ENCODE measurements at places on chromosomes 7 and 10. TPM values are rescaled to one million over a fixed set of nuclear protein-coding genes. Genes with fewer than 3 reads are reported as not detected.

ORAI2 gene
- 25.5 TPM for total RNA-seq

AEBP1 gene
- 15.9 TPM for total RNA-seq

SMARCD3 gene
- total RNA-seq, result 28.0 TPM

ASIC3 gene
- total RNA-seq, result 8.6 TPM

LAMB1 gene
- total RNA-seq, result not detected

ITIH5 gene
- total RNA-seq, result not detected

SPDYE8 gene
- not detected for total RNA-seq

ARMS2 gene
- total RNA-seq, result not detected

AKR1D1 gene
- not detected for total RNA-seq

PRSS1 gene
- not detected for total RNA-seq

NODAL gene
- not detected for total RNA-seq

NKX1-2 gene
- total RNA-seq, result not detected

PLEKHS1 gene
- total RNA-seq, result not detected

PNLIP gene
- not detected for total RNA-seq

LRRD1 gene
- total RNA-seq, result not detected

TMEM270 gene
- not detected for total RNA-seq

MSMB gene
- not detected for total RNA-seq

CXCL12 gene
- total RNA-seq, result not detected

IRF5 gene
- 0.79 TPM for total RNA-seq

SCART1 gene
- 3.7 TPM for total RNA-seq

GFRA1 gene
- not detected for total RNA-seq

PIP gene
- total RNA-seq, result not detected

SLC26A5 gene
- not detected for total RNA-seq

STK31 gene
- 0.43 TPM for total RNA-seq

NUTM2E gene
- not detected for total RNA-seq

AMPH gene
- not detected for total RNA-seq

ARID5B gene
- total RNA-seq, result 17.5 TPM
